ENCODE measurements at places on chromosomes 5 and 9.

- DNase-seq: no peak
Observed at GRCh38 chr9:4984171-4984620, 876 bp upstream of the JAK2 start.

DNA sequence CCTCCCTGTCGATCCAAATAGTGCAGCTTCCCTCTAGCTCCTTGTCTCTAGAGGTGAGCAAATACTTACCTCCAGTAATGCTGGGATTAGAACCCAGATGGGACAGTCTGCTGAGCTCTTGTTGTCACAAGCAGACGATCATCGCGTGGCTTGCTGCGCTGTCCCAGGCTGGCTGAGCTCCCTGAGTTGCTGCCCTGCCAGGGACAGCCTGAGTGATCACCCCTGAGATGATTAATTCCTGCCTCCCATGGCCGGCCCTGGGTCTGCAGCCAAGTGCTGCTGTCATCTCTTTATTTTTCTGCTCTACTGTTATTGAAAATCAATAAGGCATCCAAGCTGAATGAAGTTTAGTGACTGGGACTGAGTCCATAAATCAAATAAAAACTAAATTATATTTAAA, 94.0 kb upstream of the ALDH1B1 start:
- DNase-seq: no peak

GRCh38 chr5:108867656-108868055, 120.0 kb downstream of the FER start:
- no peak for DNase-seq

GRCh38 chr5:150486402-150487198, 21.3 kb upstream of the NDST1 start:
- peak; percentile 86 for DNase-seq

DNA sequence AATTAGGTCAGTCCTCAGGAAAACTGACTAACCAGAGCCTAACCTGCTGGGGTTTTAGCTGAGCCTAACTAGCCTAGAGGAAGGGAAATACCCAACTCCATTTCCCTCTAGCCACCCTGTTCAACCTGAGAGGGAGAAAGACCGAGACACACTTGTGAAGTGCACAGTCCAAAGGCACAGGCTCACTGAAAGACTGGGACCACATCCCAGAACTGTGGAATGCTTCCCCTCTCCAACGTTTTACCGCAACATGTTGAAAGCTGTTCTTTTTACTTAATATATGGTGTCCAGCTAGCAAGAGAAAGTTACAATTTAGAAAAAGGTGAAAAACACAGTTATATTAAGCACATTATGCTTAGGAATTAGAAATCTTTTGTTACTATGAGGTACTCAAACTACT, 76.8 kb upstream of the SIMC1 start:
- DNase-seq: peak; percentile 70

DNA sequence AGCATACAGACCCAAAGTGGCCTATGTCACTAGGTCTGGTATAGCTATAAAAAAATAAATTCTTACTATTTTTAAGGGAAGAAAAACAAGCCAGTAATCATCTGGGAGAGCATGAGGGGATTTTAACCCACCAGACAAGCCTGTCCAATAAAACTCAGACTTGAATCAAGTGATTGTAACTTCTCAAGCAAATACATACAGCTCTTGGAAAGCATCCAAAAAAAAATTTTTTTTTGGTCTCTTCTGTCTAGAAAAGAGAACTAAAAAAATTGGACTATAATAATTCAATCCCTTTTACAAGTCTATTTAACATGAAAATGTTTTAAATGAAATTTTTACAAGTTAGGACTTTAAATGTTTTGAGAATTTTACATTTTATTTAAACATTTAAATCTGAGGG, 61.7 kb downstream of the FBXL17 start:
- no peak for DNase-seq

GRCh38 chr9:126226991-126227936, 99.4 kb upstream of the MVB12B start:
- DNase-seq: no peak

DNA sequence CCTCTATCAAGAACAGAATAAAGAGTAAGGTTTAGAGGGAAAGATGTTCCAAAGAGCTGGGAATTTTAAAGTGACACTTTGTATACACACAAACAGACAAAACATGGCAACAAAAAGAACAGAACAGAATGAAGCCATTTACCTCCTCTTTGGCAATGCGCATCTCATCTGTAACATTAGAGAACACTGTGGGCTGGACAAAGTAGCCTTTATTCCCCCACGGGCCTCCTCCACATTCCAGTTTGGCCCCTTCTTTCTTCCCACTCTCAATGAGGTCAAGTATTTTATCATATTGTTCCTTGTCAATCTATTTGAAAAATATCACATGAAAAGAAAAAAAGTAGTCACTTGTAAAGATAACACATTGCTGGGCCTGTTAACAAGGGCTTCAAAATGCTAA, 41.0 kb downstream of the ALDH1A1 start:
- no peak for DNase-seq

DNA sequence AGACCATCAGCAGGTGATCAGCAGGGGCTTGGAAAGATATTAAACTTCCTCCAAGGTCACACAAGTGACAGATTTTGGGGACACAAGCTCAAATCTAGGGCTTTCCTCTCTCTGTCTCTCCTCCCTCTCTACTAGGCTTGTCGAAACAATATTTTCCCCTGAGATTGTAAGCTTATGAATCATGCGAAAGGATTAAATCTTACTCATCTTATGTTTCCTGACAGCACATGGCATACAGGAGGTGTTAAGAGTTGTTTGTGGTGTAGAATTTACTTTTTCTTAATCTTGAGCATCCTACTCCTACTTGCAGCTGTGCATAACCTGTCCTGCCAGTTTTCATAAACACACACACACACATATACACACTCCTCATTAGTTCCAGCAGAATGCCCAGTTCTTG, 186.3 kb downstream of the MARCHF11 start:
- DNase-seq: peak; percentile 34

DNA sequence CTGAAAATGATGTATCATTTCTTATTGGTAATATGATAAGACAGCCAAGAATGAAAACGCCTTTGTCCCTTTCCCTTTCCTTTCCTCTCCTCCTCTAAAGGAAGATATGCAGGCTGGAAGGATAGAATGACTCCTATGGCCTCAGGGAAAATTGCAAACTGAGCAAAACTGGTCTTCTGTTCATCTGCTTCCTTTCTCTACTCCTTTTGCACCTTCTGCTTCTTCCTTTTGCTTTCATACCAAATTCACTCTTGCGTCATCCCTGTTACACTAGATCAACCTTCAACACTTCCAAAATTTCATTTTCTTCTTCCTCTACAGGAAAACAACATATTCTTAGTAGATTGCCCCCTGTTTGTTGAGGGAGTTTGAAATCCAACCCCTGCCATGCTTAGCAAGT, 234.1 kb downstream of the ADAMTS6 start:
- no peak for DNase-seq

DNA sequence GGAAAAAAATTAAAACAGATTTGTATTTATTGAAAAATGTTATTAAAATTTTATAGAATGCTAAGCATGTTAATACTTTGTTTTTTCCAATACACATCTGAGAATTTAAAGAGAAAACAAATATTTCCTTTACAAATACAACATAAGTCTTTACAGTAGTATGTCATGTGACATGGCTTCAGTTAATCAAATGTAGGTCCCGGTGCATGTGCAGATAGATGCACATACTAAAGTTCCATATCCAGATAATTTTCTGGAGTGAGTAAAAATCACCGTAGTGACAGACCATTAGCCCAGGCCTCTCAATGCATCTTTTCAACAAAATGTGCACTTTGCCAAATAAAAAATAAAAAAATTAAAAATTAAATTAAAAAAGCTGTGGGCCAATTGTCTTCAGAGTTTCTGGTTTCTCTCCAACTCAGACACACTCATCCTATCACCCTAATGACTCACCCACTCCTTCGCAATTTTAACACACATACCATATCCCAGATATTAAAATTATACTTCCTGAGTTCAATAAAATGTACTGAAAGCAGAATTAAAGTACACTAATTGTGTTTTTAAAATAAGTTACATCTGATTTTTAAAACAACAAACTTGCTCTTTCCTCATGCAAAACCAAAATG, 508.1 kb downstream of the NR2F1-AS1 start:
- no peak for DNase-seq

DNA sequence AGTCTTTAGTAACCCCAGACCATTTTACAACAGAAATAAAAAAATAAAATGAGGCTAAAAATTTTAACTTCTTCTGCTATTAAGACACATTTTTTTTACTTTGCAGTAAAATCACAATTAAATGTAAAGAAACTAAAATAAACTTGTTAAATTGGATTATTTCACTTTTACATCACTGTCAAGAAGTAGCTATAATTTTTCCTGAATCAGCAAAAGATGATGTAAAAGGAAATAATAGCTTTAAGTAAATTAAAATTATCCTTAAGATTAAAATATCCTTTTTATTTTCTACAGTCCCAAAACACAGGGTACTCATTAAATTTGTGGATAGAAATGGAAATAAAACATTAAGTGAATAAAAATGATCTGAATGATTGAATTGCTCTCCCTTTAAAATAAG, 44.5 kb downstream of the TMEM232 start:
- no peak for DNase-seq

DNA sequence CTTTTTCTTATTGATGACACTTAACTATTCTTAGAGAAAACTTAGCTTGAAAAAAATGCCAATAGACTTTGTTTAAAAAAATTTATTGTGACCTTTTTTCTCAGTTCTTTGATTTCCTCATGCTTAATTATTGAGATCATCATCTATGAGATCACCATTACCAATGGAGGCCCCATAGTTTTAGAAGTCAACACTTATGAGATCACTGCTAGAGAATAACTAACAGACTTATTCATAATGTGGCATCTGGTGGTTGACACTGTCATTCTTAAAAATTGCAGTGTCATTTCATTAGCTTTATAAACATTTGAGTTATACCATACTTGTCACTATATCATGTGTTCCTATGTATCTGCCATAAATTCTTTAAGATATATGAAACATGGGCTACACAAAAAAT, 14.9 kb upstream of the FEM1C start:
- DNase-seq: no peak

DNA sequence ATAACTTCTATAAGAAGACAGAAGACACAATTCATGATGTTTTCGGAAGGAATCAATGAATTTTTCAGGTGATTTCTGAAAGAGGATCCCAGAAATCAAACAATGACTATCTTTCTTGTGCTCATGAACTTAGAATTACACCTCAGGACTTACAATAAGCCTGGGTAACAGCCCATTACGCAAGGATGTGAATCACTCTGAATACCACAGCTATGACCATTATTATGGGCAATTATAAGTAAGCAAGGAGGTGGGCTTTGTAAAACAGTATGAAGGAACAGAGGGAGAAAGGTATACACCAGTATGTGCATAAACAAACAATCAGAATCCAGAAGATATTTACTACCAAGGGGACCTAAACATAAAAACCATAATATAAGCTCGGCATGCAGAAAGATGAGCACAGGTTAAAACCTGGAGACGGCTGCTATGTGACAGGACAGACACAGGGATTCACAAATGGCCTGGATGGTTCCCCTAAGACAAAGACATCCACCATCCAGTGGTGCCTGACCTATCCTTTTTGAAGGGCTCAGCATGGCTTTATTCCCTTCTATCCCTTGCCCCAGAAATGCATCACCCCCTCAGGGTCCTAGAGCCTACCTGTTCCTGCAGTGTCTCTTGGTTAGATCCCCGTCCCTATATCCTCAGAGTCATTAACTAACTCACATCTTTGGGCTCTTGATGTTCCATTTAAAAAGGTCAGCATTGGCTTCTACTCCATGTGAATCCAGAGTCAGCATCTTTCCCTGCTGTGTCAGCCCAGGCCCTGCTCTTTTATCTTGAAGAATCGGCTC, 21.8 kb upstream of the PPP2CA start:
- DNase-seq: peak; percentile 86

DNA sequence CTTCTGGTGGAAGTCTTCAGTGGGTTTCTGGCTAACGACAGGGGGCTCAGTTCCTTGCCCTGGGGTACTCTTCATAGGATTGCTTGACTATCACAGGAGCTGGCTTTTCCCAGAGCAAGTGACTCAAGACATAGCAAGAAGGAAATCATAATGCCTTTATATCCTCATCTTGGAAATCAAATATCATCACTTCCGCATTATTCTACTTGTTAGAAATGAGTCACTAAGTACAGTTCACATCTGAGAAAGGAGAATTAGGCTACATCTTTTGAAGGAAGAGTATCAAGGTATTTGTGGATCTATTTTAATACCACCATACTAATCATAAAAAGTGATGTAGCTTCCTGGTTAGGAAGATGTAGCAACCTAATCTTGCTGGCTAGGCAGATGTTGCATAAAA, 148.2 kb upstream of the RAI14 start:
- no peak for DNase-seq

GRCh38 chr9:92276331-92277032, 17.0 kb downstream of the IARS1 start:
- DNase-seq: no peak

DNA sequence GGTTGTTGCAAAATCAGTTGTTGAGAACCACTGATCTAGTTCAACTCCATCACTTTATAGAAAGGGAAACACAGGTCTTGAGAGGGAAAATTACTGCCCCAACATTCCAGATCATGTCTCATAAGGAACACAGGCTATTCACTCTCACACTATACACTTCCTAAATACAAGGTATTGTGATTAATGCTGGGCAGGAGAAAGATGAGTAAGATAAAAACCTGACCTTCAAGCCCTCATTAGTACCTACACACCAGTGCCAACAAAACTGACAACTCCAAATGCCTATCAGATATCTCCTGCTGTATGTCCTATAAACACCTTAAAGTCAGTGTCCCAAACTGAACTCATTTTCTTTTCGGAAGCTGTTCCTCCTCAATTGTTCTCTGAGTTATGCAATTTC, 8.2 kb downstream of the GNE start:
- DNase-seq: no peak

DNA sequence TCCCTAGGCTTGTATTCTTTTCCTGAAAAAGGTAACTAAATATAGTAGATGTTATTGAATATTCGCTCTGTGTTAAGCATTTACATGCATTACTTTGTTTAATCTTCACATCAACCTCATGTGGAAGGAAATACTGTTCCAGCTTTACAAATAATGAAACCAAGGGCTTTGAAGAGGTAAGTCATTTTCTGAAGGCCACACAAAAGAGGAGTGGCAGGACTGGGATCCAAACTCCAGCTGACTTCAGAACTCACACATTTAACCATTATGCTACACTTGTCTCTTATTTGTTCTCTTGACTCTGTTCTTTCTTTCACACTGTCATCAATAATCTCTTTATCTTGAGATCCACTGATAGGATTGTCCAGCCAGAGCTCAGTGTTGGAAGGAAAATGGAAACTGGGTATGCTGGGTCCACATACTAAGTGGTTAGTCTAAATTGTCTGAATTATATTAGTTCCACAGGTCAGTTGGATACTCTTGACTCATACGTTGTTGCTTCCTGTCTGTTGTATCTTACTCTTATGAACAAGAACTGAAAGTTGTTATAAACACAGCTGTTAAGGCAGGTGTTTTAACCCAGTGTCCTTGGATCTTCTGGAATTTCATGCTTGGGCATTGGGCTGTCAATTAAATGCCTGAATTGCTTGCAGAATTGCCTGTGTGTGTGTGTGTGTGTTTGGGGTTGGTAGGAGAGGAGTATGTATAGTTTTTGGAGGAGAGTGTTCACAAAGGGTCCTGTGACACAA, 65.6 kb downstream of the TLE4 start:
- DNase-seq: no peak
